ENCODE measurements at places on chromosomes 3 and 15.

DNA sequence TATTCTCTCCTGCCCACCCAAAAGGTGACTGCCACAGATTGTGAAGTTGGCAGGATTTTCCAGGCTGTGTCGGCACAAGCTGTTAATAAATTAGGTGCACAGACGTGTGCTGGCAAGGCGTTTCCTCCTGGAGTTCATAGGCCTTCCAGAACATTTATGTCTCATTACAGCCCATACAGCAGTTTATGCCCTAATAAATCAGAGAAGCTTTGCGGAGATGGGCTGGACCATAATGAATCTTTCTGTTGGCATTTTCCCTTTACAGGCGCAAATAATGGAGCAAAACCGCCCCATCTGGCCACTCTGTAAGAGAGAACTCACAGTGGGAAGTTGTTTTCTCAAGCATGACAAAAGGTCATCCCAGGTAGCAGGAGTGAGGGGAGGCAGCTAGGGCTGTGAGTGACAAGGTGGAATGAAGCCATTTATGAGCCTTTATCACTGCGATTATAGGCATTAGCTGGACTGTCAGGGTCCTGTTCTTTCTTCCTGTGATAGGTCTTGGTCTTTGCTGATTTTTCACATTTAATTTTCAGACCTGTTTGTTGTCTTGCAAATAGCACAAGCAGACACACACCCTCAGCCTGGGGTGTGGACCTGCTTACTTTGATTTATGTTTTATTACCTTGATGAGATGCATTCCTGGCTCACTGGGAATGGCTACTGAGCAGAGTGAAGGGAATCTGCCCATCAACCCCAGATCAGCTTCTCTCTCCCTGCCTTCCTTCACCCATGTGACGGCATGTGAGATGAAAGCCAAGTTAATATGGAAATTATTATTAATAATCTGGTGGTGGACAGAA, 257.5 kb downstream of the LRTM1 start:
- no peak for DNase-seq

DNA sequence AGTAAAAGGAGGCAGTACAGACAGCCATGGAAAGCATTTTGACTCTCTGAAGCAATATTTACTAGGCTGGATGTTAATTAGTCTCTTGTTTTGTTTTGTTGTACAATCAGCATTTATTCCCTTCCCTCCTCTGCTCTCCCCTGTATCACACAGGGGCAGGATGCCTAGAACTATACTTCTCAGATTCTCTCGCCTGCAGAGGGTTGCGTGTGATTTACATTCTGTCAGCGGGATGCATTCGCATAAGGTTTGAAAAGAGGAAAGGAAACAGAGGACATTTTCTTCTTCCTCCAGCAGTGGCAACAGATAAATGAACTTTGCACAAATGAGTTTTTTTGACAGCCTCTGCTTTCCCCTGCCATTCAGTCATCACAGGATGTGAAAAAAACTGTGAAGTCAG, 188.3 kb downstream of the RSL24D1 start:
- DNase-seq = no peak

DNA sequence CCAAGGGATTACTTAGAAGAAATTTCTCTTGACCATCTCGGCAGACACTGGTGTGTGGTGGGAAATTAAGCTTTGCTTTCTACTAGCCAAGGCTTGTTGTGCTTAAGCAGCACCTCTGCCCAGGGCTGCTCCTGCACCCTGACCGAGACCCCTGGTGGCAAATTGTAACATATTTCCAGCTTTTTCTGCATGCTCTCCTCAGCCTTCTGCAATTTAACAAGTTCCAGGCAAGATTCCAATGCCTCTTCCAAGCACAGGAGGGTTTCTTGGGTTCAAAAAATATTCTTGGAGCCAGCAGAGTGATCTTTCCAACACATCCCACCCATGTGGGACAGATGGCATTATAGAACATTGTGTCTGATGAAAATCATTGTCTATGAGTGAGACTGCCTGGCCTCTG, 210.5 kb downstream of the CLSTN2 start:
- DNase-seq = no peak

- no peak for DNase-seq
Observed at GRCh38 chr15:88397506-88397905, 69.7 kb downstream of the MRPL46 start.

GRCh38 chr15:65981837-65982626, 112.7 kb downstream of the RAB11A start:
- peak; percentile 45 for DNase-seq

DNA sequence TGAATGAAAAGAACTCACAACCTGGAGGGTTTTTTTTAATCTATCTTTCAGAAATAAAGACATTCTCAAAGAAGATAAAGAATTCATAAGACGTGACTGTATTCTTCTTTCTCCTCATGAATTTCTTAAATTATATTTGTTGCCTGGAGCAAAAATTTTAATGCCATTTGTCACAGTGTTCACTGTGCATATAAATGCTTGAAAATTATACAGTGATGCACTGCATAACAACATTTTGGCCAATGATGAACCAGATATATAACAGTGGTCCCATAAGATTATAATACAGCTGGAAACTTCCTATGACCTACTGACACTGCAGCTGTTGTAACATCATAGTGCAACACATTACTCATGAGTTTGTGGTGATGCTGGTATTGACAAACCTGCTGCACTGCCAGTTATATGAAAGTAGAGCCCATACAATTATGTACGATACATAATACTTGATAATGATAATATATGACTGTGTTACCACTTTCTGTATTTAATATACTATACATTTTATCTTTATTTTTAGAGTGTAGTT, 67.3 kb downstream of the P2RY1 start:
- no peak for DNase-seq

- no peak for DNase-seq
Observed at GRCh38 chr15:31157644-31158069, 56.1 kb upstream of the TRPM1 start.

GRCh38 chr3:42900226-42901072, 5.5 kb upstream of the ZNF662 start:
- DNase-seq = no peak

- no peak for DNase-seq
Observed at GRCh38 chr3:36814066-36814717, 49.8 kb upstream of the DCLK3 start.

DNA sequence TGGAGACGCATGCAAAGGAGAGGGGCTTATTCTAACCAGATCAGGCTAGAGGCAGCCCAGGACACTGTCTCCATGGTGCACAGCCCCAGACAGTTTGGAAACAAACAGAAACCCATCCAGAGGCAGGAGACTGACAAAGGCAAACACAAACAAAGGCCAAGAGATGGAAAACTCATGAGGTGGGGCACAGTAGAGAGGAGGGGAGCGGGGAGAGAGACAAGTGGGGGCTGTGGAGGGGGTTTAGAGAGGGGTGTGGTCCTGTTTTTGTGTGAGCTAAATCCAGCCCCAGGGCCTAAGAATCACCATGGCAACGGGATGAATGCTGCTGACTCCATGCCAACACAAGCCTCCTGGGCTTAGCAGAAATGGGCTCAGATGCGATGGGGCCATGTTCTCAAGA, 32.3 kb downstream of the PARP16 start:
- DNase-seq = peak; percentile 43

Data from posterior cingulate gyrus (tissue), 11 donors.